ENCODE measurements at places on chromosomes 7 and 10.

DNA sequence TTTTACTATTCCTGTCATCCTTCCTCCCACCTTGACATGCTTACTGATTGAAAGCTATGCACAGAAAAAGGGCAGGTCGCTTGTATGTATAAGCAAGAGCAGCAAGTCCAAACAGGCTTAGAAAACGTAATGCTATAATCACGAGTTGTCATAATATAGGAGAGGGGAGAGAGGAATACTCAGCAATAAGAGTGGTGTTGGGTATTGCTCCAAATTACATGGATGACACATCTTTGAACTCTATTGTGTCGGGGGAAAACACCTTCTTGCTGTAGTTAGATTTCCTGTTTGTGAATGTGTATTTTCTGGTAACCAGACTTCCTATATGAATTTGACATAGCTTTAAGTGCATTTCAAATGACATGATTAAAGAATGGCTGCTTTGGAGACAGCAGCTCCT is 7.5 kb downstream of the MET start:
- peak; percentile 28 for DNase-seq

DNA sequence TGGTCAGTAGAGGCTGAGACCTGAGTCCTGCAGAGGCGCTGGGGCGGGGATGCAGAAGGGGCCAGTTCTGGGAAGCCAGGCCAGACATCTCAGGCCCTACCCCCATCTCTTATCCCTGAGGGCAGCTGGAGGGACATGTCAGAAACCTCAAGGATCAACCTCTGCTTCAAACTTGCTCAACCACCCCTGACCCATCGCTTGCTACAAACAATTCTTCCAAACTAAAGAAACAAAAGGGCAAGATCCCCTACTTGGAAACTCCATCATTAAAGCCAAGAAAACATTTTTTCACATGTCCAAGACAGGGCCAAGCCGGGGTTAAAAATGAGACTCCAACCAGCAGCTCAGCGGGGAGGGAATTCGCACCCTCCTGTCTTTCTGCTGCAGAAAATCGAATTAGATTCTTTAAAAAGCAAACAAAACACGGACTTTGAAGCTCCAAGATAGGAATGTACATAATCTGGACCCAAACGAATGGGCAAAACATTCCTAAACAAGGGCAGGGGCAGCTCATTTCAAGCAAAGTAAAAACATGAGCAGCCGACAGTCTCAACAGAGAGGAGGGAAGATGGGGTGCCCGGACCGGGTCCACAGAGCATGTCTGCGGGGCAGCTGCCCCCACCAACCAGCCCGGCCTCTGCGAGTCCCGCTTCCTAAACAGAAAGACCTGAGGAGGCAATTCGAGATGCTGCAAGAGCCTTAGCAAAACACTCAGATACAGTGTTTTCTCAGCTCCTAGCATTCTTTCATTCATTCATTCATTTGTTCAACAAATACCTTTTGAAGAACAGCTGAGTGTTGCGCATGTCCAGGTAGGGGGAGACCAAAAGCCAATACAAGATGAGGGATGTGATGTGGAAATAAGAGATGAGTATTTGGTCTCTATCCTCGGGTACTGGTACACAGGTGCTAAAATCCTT is 44.8 kb downstream of the CHST15 start:
- DNase-seq, result no peak

GRCh38 chr7:46525876-46526275 is 604.8 kb upstream of the IGFBP3 start:
- peak; percentile 51 for DNase-seq

- DNase-seq, result no peak
Measured at GRCh38 chr10:42754155-42755027, 28.2 kb upstream of the BMS1 start.

- no peak for DNase-seq
Measured at GRCh38 chr10:94003488-94003887, 9.8 kb downstream of the PLCE1 start.

DNA sequence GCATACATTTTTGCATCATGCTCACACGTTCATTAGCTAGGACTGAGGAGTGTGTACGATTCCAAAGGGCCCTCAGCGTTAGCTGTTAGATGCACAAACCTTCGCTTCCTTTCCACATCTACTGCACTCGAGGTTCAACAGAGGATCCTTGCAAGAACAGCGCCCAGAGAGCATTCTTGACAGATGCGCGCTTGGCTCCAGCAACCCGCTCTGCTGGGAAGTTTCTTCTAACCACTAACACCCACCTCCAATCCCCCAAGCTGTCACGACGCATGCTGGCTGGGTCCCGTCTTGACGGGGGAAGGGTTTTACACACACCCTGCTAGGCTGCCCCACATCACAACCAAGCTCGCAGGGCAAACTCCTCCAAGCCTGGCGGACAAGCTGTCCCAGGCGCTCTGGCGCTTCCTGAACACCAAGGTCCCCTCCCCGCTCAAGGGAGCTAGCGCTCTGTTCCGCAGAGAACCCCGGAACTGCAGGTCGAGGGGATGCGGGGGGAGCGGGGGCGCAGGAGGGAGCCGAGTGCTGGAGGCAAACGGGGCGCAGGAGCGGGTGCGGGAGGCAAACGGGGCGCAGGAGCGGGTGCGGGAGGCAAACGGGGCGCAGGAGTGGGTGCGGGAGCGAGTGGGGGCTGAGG is 653 bp upstream of the ADRB1 start:
- peak; percentile 32 for DNase-seq

DNA sequence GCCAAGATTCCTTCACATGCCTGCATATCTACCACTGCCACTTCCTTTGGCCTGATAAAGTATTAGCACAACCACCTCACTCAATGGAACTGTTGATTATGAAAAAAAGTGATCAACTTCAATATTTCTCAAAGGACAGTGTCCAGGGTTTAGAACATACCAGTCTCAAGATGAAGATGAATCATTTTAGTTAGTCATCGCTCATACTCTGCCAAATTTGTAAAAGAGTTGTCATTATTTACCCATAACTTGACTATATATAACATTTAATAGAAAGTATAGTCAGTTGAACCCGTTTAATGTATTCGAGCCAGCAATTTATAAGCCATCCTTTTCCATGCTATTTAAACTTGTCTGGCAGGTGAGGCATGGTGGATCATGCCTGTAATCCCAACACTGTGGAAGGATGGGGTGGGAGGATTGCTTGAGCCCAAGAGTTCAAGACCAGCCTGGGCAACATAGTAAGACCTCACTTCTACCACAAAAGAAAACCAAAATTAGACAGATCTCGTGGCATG is 33.2 kb downstream of the SPAM1 start:
- DNase-seq, result no peak

GRCh38 chr10:106705681-106706100 is 458.8 kb downstream of the SORCS1 start:
- DNase-seq, result peak; percentile 50

DNA sequence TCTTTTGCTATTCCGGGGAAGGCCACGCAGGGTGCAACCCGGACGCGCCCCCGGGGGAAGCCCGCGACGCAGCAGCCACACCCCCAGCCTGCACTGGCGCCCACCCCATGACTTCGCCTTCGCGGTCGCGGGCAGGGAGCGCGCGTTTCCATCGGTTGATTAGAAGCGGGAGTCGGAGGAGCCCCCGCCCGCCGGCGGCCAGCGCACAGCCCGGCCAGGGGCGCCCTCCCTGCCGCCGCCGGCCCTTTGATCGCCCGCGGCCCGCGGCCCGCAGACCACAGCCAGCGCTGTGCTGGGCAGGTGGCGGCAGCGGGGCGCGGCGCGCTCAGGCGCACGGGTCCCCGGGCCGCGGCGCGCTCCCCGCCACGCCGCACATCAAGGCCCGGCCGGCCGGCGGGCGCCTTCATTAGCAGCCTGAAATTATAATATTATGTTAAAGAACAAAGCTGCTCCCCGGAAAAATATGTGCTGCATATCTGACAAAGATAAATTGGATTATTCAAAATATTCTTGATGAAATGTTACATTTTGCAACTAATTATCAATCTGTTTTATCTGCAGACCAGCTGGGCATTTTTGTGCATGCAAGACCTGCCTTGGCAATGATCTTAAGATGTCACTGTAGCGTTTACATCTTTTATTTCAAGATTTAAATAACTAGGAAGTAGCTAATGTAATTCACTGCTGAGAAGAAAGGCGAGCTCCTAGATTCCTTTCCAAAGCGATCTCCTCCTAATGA is 160.7 kb upstream of the MKI67 start:
- no peak for DNase-seq

- no peak for DNase-seq
Measured at GRCh38 chr7:157519798-157520244, 183.0 kb downstream of the DNAJB6 start.

DNA sequence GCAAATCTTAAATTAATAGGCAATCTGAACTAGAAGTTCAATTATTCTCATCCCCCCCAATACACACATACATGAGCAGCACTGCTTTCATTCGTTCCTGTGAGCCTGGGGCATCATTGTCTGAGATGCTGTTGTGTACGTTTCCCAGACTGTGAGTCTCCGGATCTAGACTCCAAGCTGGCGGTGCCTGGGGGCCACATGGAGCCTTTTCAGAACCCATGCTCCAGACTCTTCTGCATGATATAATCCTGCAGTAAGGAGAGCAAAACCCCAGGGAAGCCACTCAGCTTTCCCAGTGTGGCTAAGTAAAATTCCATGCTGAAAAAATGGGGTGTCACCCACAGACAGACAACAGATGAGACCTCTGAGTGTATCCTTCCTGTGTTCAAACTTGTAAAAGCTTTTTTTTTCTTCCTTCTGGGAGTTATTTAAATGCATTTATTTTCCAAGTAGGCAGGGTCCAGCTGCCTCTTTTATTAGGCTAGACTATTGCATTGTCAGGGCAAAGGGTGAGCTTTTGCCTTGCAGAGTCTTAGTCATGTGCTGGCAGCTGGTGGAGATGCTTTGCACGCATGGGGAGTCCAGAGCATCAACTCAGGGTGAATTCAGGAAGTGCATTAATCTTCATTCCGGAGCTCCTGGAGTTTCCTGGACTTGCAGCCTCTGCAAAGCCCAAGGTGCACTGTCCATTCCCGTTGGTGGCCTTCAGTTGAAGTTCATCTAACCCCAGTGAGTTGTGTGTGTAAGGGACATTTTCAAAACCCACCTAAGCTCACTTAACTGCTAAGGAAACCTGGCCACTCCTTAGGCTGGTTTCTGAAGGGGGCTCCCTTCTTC is 185.7 kb upstream of the ADO start:
- peak; percentile 58 for DNase-seq

DNA sequence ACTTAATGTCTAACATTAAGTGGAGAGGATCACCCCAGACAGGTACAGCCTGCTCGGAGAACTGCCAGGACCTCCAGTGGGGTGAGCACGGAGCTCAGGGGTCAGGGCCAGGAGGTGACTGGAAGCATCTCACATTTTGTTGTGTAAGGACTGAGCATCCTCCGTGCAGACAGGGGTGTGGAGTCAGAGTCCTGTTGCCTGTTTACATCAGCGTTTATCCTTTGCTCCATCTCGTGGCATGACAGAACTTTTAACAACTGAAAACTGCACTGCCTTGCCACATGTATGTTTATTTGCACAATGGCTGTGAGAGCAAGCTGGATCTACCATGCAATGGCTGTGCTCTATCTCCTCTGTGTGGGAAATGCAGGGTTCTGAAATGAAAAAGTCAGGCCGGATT is 175.4 kb upstream of the AKR1E2 start:
- DNase-seq, result no peak

DNA sequence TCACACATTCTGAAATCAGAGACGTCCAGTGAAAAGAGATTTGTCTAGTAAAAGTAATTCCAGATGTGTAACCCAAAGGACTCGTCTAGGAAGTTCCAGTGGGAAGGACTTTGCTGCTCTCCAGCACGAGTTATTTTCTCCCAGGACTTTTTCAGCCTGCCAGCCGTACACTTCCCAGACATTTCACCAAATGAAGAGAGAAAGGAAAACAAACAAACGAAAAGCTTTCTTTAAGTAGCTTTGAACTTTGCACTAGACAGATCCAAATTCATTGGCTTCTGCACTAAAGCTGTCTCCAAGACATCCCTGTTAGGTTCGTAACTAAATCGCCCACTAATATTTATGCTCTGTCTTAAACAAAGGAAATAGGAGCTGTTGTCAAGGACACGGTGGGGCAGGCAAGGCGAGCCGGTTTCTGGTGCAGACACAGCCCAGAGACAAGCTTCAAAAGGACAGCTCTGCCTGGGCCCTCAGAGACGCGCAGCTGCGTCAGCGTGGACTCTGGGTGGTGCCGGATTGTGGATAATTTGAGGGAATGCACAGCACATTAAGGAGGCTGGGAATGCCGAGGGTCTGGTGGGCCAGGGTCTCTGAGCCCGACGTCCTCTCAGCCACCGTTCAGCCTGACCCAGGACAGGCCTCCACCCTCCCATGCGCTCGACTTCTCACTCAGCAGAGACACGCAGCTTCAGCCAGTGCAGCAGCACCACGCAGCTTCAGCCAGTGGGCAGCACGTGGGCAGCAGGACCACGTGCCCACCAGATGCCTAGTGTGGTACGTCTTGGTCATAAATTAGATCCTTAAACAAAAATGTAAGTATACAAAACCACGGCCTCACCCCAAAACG is 64.1 kb upstream of the INSIG1 start:
- DNase-seq, result no peak

DNA sequence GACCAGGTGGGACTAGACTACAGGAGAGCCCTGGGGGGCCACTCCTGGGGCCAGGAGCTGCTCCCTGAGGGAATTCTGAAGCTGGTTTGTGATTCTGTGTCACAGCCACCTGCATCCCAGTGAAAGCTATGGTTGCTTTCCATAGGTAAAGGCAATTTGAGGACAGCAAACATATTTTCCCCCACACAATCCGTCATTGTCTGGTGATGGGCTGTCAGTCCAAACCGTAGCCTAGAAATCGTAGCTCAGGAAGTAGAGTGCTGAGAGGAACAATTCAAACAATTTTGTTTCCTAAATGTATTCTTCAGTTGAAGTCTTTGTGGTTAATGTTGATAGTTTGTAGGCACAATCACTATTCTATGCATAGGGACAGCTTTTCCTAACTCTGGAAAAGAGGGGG is 106.0 kb upstream of the INSYN2A start:
- no peak for DNase-seq
